ENCODE measurements at places on chromosomes 2 and 18.

- DNase-seq = peak; percentile 98
Observed at GRCh38 chr2:27320958-27321543, 1.8 kb downstream of the MPV17 start.

DNA sequence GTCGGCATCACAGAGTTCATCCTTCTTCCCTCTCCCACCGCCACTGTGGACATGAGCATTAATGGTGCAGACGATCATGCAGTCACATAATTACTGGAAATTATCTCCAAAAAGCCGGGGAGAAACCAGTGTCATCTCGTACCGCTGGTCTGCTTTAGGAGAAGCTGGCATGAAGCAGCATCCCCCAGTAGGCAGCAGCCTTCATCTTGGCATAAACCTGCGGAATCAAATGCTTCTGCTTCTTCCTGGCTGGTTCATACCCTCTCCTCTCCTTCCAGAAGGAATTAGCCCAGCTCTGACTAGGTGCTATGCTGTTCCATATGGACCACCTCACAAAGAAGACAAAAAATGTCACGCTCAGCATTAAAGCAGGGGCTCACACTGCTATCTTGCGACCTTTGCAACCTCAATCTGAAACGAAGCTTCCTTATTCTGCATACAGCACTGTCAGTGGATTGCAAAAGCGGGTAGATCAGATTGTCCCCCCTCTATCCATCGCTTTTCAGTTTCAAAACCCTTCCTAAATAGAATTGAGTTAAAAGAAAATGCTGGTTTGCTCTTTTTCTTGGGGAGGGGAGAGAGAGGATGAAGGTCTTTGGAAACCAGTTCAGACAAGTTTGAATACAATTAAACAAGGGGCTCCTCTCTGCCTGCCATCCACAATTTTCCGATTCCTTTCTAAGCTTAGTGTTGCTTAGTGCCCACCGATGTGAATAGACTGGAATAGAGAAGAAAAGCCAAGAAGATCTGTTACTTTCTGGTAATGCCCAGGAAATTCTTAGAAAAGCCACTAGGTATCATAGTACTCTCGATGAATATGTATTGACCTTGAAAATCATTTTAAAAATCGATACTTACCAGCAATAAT is 212.1 kb upstream of the ZNF521 start:
- no peak for DNase-seq

- DNase-seq = no peak
Observed at GRCh38 chr2:64760128-64760527, 106.4 kb upstream of the SERTAD2 start.

DNA sequence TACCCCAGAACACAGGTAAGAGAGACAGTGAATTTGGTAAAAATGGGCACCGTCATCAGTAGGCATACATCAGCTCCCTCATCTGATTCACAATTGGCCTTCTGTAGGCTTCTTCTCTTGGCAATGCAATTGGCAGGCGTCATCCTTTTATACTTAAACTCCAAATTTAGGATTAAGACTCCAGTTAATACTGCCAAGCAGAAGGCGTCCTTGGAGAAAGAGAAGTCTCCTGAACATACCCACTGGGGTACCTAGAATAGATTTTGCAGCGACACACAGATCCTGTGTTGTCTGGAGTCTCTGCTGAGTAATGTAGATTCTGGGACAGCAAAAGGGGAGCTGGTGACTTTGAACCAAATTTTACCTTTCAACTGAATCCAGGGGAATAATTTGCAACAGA is 592 bp upstream of the METAP1D start:
- DNase-seq = no peak

DNA sequence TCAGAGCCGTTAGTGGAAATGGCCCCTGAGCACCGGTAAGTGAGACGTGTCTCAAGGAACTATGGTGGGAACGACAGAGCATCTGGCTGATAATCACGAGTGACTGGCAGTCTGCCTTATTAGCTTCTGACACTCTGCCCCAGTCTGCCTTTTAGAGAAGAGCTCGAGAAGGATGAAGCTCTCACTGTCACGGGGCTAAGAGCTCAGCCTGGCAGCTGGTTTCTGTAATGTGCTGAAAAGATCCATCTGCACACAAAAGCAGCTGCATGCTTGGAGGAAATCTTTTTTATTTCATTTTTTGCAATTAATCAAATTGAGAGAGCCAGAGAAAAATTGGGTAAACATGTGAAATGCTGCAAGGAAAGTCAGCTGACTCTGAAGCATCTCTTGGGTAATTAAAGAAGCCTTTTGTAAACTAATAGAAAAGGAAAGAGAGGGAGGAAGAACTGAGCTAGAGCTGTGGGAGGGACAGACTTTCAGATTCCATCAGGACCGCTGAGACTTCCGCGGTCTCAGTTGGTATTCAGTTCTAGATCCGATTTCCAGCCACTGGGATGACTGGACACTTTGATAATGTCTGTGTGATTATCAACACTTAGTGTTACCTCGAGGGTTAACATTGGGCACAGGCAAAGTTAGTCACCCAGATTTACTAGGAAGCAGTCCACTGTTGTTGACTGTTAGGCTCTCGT is 24.4 kb downstream of the MBP start:
- peak; percentile 87 for DNase-seq

GRCh38 chr2:30421026-30421603 is 25.9 kb upstream of the LCLAT1 start:
- DNase-seq = no peak

- no peak for DNase-seq
Observed at GRCh38 chr2:66843847-66844246, 408.9 kb downstream of the MEIS1 start.

DNA sequence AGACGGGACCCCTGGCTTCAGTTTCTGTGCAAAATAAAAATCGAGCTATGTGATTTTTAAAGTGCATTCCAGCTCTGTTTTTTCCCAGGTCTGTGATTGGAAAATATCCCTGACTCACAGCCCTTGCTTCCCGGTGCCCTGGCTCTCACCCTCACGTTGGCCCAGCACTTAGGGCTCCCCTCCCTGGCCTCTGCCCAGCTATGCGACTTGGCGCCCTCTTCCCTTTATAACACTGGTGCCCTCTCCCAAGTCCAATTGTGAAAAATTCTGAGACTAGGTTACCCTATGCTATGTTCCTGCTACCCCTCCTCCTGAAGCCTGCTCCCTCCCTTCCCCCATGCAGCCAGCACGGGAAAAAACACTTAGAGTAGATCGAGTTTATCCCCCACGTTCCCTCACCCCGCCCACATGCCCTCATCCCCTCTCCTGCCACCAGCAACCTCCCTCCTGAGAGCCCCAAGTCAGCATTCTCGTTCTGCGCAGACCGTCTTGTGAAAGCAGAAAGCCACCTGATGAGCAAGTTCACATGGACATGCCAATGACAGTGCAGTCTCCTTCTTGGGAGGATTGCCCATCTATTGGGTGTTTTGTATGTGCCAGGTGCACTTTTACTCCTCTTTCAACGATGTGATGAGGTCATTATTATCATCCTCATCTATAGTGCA is 228.8 kb downstream of the VAPA start:
- peak; percentile 40 for DNase-seq

DNA sequence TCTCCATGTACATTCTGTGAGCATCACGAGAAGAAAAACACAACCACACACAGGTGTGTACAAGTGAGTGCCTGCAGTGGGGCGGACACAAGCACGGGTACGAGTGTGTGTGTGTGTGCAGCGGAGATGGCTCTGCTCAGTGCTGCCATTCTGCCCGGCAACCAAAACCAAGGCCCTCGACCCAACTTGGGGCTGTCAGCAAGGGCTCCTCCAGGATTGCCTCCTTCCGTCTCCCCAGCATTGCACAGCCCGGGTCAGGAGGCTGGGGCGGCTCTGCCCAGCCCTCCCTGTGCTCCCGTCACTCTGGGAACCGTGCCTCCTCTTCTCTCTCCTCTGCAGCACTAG is 66.5 kb downstream of the PXDN start:
- no peak for DNase-seq

DNA sequence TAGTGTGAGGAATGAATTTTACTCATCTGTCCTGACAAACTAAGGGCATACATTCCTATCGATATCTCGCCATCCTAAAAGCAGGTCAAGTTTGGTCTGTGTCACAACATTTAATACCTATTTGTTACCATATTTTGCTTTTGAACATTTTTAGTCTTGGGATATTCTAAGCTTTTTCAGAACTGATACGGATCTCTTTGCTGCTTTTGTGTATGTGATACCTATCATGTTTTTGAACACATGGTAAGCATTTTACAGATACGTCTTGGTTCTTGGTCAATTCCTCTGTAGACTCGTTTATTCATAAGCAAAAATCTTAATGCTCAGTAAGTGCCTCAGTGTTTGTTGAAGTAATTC is 592 bp downstream of the ZNF397 start:
- DNase-seq = no peak

DNA sequence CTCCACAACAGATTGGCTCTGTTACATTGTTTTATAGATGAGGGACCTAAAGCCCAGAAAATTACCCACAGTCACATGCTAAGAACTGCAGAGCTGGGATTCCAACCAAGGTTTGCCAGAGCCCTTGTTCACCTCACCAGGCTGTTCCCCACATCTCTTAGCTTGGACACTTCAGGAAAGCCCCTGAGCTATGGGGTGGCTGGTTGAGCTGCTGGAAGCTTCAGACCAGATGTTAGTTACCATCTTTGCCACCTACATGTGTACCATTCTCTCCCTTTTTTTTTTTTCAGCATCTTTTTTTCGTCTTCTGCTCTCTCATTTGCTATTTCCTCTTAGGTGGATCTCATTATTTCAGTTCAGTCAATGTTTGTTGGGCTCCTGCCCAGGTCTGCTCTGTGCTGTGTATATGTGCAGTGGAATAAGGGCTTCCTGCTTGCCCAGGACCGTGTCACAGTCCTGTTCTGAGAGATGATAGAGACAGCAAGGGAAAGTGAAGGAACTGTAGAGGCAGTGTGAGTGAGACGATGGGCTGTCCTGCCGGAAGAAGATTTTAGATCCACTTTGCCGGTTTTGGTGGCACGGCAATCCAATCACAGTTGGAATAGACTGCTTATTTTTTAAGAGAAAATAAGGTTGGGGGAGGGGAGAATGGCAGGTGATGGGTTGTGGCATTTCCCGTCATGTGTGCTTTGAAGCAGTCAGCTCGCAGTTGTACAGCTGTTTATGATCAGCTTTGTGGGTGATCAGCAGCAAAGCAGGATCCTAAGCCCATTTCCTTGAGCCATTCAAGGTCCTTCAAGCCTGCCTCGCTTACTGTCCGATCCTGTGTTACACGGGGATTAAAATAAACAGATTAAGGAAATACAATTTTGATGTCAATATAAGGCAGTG is 152.6 kb downstream of the RTN4 start:
- no peak for DNase-seq

- DNase-seq = no peak
Observed at GRCh38 chr18:51399491-51400122, 202.1 kb upstream of the MEX3C start.

DNA sequence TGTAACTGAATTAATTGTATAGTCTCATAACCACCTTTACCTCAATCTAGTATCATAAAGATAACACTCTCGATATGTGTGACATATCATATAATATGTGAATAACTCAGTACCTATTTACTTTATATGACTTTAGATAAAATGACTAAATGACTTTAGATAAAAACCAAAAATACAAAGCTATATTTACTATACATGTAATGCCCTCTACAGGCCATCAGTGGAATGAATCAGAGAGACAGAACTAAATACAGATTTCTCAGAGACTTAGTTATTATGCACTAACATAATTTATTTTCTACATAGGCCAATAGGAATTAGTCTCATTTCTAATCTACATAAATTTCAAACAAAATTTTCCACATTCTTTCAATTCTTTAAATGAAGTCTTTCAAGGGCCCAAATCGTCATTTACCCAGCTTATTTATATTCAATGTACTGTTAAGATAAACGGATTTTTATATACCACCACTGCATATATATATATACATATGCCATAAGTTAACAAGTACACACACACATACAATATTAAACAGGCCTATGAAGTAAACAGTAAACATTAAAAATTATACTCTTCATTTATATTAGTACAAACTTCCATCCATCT is 219.9 kb downstream of the EXOC6B start:
- DNase-seq = peak; percentile 11

DNA sequence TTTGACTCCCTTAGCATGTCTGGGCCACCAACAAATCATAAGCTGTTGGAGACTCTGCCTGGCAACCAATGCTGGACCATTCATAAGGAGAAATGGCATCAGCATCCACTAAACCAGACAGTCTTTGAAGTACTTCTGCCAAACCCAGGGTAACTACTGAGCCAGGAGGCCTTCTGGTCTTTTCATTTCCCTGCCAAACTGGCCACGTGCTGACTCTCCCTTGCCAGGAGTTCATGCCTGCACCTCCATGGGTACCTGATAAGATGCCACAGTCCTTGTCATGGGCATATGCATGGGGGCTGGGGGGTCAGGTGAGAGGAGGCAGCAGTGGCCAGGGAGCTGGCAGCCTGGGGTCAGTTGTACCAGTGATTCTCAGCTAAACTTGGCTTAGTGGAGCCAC is 34.2 kb upstream of the DAPL1 start:
- DNase-seq = no peak

GRCh38 chr2:215621381-215621780 is 185.5 kb upstream of the FN1 start:
- no peak for DNase-seq

DNA sequence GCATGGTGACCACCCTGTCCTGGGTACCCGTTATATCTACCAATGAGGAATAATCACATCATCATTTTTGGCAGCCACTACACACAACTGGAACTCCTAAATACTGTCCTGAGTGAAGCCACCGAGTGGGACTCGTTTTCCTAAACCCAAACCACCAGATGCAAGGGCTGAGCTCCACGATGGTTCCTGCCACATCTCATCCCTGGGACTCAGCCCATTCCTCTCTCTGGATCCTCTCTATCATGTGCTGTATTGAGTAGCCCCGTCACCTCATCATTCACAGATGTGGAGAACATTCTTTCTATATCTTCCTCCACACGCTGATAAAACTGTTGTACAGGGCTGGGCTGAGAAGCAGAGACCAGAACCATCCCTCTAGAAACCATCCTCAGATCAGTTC is 79.4 kb upstream of the SMAD7 start:
- peak; percentile 17 for DNase-seq

DNA sequence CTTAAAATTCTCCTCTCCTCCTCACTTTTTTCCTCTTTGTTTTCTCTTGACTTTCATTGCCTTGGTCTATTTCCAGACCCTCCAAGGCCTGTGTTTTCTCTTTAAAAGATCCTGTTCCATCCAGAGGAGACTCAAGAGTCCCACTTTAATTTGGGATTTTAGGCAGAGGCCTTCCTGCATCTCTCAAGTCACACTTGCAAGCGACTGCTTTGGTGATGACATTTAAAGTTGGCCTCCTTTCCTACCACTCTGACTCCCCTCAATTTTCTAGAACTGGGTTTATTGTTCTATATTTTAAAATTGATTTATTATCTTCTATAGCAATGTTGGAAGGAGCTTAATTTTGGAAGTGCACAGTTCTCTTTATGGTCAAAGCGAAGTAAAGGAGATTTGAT is 16.3 kb downstream of the ASAP2 start:
- DNase-seq = no peak

GRCh38 chr2:197209246-197209645 is 101.3 kb downstream of the ANKRD44 start:
- no peak for DNase-seq
